ENCODE measurements at places on chromosomes 13 and 19. TPM values are rescaled to one million over a fixed set of nuclear protein-coding genes. Genes with fewer than 3 reads are reported as not detected.

The WBP4 gene
- 6.8 TPM for total RNA-seq

- H3K36me3 ChIP-seq, result no peaks in the 10 kb centered on the region
- H3K4me3 ChIP-seq, result no peak overlapping the region
- no peak overlapping the region for H3K27ac ChIP-seq
- no peaks in the 10 kb centered on the region for H3K27me3 ChIP-seq
- H3K4me1 ChIP-seq, result no peaks in the 10 kb centered on the region
Measured at GRCh38 chr19:17743874-17744580, 7.2 kb upstream of the FCHO1 start.

The FDX2 gene
- total RNA-seq, result 5.9 TPM

The DGKH gene
- 1.6 TPM for total RNA-seq

The MYH14 gene
- 12.4 TPM for total RNA-seq

The CLEC17A gene
- total RNA-seq, result 0.28 TPM

DNA sequence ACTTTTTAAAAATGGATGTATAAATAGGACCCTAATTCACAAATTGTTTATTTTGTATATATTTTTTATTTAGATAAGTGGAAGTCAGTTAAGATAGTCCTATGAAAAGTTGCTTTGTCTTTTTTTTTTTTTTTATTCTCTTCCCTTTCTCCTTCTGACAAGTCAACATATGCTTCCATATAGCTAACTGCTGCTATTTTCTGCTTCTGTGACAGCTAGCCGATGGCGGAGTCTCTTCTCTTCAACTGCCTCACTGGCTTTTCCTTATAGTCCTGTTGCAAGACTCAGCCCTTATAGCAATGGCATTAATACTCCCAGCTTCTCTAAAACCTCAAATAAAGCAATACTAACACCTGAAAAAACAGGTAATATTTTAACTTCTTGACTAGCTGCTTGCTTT lies 45.3 kb downstream of the SLAIN1 start:
- DNase-seq, result no peak
- H3K4me3 ChIP-seq, result no peak overlapping the region
- no peaks in the 10 kb centered on the region for H3K27me3 ChIP-seq
- H3K27ac ChIP-seq, result no peak overlapping the region
- H3K36me3 ChIP-seq, result peaks cover 2% of the 10 kb centered on the region
- H3K4me1 ChIP-seq, result no peaks in the 10 kb centered on the region

GRCh38 chr19:7333198-7334118 lies 15.3 kb upstream of the ARHGEF18 start:
- H3K27me3 ChIP-seq, result no peaks in the 10 kb centered on the region
- no peak overlapping the region for H3K4me3 ChIP-seq
- DNase-seq, result no peak
- no peak overlapping the region for H3K27ac ChIP-seq

DNA sequence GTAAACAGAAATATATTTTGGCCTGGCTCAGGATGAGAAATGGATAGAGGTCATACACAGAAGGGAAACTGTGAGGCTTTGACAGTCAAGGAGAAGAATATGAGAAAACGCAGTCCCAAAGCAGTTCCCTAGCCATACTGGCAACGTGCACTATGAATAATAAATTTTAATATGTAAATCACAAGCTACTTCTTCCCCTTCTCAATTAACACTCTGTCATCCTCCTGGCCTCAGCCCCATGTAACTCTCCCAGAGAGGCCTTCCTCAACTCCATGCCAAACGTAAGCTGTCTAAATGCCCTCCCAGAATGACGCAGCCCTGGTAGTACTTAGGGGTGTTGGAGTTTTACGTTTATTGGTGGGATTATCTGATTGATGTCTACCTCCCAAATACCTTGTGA lies 732.6 kb downstream of the LIG4 start:
- no peaks in the 10 kb centered on the region for H3K27me3 ChIP-seq
- H3K4me3 ChIP-seq, result no peak overlapping the region
- H3K4me1 ChIP-seq, result no peaks in the 10 kb centered on the region
- H3K36me3 ChIP-seq, result no peaks in the 10 kb centered on the region
- no peak overlapping the region for H3K27ac ChIP-seq
- no peak for DNase-seq

Data from liver (tissue), 10 donors.